ENCODE measurements at places on chromosomes 11 and 22.

- DNase-seq, result peak; percentile 61
These were observed 58.0 kb upstream of the MTNR1B start for GRCh38 chr11:92911478-92911877.

DNA sequence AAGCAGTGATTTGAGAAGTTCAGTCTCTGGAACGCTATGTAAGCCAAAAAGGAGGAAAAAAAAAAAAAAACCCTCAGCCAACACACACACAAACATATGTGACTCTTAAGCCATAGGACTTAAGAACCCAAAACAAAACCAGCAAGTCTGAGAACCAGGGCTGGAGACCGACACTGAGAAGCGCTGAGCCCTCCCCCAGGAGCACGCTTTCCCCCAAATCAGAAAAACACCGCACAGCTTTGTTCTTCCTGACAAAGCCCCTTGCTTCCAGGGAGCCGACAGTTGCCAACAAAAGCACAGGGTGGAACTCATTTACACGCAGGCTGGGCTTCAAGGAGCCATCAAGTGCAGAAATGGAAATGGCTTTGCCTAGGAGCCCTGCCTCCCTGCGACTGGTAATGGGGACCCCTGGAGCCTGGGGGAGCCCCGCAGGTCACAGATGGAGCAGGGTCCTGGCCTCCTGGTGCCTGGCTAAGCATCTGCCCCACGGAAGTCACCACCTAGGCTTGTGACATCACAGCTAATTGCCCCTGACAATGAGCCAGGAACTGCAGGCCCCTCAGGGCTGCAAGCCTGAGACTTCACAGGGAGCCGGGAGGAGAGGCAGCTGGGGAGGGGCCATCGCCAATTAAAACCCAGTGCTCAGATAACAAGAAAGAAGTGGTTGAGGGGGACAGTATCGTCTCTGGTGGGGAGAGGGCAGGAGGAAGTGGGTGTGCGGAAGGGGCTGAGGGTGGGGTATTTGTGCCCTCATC is 66.9 kb downstream of the NFAM1 start:
- DNase-seq, result peak; percentile 86

DNA sequence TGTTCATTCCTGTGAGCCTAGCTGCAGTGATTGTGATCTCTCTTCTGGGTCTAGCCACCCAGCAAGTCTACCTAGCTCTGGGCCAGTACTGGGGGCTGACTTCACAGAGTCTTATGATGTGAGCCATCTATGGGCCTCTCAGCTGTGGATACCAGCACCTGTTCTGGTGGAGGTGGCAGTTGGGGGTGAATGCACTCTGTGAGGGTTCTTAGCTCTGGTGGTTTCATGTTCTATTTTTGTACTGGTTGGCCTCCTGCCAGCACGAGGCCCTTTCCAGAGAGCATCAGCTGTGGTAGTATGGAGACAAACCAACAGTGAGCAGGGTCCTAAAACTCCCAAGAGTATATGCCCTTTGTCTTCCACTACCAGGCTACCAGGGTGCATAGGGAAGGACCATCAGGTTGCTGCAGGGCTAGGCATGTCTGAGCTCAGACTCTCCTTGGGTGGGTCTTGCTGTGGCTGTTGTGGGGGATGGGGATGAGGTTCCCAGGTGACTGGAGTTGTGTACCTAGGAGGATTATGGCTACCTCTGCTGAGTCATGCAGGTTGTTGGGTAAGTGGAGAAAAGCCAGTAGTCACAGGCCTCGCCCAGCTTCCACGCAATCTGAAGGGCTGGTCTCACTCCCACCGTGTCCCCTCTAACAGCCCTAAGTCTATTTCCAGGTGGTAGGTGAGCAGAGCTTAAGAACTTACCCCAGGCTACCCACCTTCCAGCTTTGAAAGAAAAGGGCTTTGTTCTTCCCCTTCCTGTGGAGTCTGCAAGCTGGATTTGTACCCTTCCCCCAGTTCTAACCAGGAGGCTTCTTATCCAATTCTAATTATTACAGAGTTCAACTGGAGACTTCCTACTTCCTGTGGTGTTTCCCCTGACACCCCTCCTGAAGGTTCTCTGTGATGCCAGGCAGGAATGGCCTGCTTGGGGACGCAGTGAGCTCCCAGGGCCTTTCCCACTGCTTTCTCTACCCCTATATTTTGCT is 250.7 kb downstream of the LUZP2 start:
- no peak for DNase-seq

GRCh38 chr11:126415669-126416420 is 60.4 kb downstream of the ST3GAL4 start:
- no peak for DNase-seq

DNA sequence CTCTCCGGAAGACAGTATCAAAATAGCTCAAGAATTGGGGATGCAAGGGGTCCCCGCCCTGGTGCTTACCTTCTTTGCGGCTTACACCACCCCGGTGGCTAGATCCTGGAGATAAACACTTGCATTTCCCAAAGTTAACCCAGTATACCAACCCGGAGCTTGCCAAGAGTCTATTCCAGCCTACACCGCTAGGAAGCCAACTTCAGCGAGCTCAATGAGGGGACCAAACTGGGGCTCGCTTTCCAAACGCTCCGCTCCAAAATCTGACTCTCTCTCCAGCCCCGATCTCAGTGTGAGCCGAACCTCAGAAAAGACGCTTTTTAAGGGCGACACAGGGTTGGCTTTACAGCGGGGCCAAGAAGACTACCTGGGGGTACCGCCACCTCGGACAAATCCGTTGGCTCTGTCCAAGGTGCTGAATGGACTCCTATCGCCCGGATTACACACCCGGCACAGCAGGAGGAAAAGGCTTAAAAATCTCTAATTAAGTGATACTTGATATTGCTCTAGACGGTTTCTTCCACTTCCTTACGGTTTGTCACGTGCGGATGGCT is 20.1 kb upstream of the BDNF start:
- peak; percentile 31 for DNase-seq

DNA sequence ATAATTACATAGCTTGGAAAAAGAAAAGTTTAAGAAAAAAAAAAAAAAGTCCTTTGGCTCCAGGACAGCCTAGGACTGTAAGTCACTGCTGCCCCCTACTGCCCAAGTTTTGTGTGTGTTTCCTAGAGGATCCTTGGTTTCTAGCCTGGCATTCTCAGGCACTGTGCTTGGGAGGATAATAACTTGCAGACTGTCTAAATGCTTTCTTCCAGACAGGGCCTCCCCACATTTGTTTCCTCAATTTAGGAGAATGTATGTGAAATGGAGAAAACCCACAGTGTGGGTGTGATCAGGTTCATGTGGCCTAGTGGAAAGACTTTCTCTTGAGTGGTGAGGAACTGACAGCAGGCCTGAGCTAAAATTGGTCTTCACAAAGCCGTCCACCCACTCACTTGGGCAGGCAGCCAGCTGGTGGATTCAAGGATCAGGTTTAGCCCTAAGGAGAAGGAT is 191.0 kb downstream of the NAV2 start:
- peak; percentile 66 for DNase-seq

GRCh38 chr22:43993072-43993760 is 30.9 kb upstream of the PARVB start:
- DNase-seq, result peak; percentile 46

GRCh38 chr22:17954200-17954859 is 70.0 kb downstream of the MICAL3 start:
- DNase-seq, result no peak

DNA sequence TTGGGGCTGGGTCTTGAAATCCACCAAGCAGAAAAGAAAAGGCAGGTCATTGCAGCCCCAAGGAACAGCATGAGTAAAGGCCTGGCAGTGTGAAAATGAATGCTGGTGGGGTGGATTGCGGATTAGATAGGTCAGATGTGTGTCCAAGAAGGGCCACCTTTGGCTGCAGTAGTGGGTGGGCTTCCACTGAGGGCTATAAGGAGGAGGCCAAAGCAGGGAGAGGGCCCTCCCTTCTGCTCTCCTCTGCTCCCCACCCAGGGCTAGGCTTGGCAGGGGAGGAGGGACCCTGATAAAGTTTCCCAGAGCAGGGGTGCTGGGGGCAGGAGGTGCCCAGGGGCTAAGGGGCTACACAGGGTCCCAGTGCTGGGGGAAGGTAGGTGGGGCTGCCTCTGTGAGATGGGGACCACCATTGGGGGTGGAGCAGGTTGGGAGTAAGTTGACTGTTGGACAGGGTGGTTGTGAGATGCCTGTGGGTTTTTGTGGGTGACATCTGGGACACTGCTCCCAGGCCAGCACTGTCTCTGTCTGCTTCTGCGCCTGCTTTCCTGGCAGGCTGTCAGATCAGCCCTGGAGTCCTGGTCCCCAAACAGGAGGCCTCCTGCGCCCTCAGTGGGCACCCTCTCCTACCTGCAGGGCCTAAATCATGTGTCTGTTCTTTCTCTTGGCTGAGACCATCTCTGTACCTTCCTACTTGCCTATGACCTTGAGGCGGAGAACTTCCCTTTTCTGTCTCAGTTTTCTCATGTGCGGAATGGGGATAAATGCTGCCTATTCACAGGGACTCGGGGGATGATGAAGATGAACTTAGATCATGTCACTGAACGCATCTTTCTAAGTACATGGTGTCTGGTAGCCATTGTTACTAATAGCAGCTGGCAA is 1.9 kb downstream of the CAPN5 start:
- no peak for DNase-seq

GRCh38 chr22:32631507-32632255 is 157.1 kb downstream of the FBXO7 start:
- no peak for DNase-seq

- peak; percentile 30 for DNase-seq
These were observed 84.0 kb upstream of the RCN1 start for GRCh38 chr11:32006799-32007388.

DNA sequence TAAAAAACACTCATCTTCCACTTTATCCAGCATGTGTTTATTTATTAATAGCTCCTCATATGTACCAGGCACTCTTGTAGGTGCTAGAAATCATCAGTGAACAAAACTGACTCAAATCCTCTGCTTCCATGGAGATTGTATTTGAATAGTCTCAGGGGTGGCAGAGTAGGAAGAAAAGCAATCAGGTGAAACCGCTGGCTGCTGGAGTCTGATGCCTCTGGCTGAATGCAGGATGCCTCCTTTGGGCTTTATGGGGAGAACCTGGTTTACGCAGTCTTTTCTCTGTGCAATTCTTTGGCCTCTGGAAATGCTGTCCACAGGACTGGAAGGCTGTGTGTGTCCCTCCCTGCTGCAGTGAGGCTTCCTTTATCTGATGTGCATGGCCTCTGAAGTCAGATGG is 12.8 kb upstream of the OSBP2 start:
- no peak for DNase-seq

DNA sequence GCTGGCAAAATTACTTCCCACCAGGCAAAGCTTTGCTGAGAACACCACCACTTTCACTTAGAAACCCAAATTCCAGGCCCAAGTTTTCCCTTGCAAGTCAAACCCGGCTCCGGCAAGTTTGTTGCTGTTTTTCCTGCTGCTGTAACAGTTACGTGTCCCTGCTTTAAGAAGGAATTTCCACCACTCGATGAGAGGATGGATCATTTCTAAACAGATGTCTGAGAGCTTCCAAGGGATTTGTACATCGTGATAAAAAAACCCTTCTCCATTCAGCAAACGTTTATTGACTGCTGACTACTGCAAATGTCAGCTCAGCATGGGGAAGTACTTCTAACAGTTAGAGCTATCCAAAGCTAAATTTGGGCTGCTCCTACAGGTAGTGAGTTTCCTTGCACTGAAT is 19.7 kb downstream of the P2RX3 start:
- DNase-seq, result no peak

DNA sequence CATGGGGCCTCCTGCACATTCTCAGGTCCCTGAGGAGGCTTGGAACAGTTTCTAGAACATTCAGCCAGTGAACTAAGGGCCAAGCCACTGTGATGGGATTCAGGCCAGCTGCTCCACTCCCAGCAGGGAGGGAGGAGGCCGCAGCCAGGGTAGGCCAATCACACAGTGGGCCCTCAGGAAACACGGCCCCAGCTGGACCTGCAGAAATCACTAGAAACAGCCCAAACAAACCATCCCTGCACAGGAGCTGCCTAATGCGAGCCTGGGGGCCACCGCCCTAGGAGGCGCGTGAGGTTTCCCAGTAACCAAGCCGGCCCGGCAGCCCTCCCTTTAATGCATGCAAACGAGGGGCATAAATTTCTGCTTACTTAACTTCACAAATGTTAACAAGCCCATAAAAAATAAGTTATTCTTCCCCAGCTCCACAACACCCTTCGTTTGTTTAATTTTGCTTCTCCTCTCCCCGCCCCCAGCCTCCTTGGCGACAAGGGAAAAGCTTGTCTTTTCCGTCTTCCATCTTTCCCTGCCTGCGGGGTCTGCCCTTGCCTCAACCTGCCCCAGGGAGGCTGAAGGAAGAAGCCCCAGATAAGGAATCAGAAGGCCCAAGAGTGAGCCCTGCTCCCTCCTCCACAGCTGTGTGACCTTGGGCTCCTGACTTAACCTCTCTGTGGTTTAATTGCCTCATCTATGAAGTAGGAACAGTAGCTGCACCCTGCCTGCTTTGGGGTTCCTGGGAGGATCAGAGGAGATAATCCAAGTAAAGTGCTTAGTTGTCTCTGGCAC is 25.7 kb downstream of the ELFN2 start:
- no peak for DNase-seq

DNA sequence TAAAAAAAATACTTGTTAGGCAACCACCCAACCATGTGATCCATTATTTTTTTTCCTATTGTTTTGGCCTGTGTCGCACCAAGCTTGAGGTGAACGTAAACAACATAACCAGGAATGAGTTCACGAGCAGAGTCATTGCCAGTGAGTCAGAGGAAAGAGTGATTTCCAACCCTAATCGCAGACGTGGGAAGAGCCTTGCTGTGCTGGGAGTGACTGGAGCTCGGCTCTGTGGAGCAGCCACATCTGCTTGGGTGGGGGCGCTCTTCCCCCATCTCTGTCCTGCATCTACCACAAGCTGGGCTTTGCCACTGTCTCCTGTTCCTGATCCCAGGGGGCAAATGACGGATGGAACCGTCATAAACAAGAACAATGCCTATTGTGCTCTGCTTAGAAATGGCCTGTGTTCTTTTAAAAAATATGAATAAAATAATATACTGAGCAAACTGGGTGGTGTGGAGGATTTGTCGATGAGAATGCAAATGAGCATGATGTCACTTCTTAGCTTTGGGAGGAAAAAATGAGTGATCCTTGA is 210.0 kb downstream of the KIRREL3 start:
- no peak for DNase-seq

GRCh38 chr11:80084608-80085007 is 643.8 kb upstream of the TENM4 start:
- no peak for DNase-seq

DNA sequence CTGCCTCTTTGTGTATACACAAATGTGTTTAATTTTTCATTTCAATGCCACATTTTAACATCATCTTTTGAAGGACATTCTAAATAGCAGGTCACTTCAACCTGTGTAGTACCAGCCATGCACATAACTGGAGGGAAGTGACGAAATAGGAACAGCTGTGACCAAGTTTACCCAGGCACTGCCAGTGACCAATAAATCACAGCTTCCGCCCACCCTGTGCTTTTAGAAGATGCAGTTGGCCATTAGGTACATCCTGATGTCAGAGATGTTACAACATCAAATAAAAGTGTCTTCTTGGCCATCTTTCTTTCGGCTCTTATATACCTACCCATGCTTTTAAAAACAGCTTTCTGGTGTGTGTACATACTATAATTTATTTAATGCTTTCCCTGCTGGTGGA is 7.8 kb downstream of the LDLRAD3 start:
- DNase-seq, result peak; percentile 45

GRCh38 chr11:6459099-6459450 is 14.7 kb downstream of the TRIM3 start:
- no peak for DNase-seq

All from NCI-H2081 (cell line).